ENCODE measurements at places on chromosomes 13 and 19.

DNA sequence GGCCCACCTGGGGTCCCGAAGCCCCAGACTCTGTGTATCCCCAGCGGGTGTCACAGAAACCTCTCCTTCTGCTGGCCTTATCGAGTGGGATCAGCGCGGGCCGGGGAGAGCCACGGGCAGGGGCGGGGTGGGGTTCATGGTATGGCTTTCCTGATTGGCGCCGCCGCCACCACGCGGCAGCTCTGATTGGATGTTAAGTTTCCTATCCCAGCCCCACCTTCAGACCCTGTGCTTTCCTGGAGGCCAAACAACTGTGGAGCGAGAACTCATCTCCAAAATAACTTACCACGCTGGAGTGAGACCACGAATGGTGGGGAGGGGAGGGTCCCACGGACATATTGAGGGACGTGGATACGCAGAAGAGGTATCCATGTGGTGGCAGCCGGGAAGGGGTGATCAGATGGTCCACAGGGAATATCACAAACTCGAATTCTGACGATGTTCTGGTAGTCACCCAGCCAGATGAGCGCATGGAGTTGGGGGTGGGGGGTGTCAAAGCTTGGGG, 1.0 kb upstream of the ICAM5 start:
- peak; percentile 100 for DNase-seq

DNA sequence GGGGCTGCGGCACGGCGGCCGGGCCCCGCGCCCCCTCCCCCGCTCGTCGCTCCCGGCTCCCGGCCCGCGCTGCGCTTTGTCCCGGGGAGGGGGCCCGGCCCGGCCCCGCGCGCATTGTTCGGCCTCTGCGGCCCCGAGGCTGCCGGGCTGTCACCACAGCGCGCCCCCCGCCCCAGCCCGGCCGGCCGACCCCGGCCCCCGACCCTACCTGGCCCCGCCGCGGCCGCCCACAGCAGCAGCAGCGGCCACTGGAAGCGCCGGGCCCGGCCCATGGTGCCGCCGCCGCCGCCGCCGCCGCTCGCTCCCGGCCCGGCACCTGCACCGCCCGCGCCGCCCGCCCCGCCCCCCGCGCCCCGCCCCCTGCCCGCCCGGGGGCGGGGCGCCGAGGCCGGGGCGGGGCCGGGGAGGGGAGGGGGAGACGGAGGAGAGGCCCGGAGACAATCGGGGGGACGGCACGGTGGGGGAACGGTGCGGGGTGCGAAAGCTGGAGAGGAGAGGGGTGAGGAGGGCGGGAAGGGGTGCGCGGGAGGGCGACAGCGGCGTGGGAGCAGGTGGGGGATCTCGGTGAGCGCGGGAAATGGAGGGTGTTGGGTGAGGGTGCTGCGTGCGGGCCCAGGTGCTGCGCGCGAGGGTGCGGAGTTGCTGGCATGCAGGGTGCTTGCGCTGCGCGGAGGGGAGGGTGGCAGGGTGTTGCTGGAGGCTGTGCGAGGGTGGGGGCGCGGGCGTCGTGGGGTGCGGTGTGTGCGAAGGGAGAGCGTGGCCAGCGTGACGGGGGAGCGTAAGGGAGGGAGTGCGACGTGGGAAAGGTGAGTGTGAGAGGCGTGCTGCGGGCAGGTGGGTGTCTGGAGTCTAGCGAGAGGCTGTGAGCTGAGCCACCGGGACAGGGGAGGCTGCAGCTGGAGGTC, at the start of gene CADM4:
CADM4 (minus strand) TSS at position 332 of the 905 bp plus-strand sequence; CDS start at position 272, 60 bp downstream.
- peak; percentile 25 for DNase-seq

GRCh38 chr13:102136735-102137296, 265.0 kb downstream of the FGF14 start:
- DNase-seq: no peak

DNA sequence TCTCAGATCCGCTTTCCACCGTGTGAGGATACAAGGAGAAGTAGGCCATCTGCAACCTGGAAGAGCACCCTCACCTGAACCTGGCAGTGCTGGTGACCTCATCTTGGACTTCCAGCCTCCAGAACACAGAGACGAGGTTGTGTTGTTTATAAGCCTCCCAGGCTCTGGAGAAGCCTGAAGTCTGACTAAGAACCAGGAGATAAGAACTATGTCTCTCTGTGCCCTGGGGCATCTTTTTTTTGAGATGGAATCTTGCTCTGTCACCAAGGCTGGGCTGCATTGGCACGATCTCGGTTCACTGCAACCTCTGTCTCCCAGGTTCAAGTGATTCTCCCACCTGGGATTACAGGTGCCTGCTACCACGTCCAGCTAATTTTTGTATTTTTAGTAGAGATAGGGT, 14.5 kb downstream of the FCGBP start:
- no peak for DNase-seq

DNA sequence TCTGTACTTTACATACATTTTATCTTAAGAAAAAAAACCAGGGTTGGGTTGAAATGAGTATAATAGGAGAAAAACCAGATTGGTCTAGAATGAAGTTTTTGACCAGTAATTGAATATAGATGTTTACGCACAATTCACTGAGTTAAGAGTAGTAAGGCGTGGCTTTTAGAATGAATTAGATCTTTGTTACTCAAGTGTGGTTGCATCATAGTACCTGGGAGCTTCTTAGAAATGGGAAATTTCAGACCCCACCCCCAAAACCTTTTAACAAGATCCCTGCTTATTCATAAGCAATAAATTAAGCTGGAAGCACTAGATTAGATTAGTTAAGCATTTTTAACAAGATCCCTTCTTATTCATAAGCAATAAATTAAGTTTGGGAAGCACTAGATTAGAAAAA, 28.7 kb upstream of the LMO7 start:
- DNase-seq: no peak

DNA sequence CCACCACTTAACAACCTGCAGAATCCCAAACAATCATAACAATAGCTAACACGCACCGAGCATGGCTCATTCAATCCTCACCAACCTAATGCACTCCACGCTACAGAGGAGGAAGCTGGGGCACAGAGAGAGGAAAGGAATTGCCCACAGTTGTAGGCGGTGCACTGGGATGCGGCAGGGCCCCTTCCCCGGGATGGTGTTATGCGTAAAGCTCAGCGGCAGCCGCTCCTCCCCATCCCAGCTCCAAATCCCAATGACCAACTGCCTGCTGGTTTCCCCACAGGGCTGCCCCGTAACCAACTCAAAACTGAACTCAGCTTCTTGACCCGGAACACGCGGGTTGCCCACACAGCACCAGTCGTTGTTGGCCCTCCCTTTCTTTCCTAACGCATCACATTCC, 42.2 kb downstream of the SERP2 start:
- DNase-seq: no peak

DNA sequence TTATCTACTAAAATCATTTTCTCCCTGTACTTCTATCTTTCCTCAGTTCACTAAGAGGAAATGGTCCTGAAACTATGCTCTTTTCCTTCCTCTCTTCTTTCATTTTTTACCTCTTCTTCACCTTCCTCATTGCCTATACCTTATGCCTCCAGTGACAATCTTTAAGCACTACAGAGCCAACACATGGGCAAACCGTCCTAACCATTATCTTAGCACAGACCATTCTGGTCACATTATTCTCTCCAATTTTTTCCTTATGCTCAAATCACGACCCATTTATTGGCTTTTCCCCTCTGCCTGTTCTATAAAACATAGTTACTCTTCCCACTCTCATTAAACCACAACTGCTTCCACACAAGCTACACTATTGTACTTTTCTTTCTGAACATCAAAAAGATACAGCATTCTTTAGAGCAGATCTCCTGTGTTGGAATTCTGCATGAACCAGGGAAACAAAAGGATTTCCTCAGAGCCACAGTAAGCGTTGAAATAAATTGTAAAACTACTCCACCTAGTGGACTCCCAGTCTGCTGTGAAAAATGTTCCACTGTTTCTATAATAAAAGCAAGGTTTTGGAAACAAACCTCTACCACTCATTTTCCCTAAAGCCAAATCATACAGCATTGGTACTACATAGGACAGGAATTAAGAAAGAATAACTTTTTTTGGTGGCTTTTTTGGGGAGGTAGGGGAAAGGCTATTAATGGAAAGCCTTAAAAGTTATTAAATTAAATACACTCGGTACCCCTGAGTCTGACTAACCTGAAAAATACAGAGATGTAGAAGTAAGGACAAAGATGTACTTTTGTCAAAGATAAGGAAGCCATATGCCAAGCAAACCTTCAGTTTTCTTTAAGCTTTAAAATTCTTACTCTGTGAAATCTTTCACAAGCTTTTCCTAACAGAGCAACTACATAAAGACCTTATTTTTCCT, 19.5 kb downstream of the NUFIP1 start:
- DNase-seq: peak; percentile 62

DNA sequence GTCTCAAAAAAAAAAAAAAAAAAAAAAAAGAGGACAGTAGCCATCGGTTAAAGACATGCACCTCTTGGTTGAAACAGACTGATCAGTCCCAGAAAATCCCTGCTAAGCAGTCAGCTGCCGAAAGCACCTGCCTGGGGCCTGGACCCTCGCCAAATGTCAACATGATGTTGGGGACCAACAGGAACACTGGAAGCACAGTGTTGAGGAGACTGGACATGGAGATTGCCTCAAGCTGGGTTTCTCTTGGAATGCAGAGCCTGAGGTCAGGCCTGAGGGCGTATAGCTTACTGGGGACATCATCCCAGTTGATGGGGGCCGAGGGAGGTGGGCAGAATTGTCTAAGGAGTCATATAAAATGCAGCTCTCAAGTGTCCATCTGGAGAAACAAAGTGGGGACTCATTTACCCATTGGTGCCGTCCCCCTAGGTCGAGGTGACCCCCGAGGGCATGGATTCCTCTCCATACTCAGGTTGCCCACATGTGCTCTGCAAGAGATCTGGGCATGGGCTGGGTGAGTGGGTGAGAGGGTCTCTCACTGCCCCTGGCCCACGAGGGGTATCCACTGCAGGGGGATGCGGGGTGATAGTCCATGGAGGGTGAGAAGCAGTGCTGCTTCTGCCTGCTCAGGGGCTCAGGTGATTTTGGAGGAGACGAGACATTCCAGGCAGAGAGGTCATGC, 164.5 kb downstream of the URI1 start:
- no peak for DNase-seq

DNA sequence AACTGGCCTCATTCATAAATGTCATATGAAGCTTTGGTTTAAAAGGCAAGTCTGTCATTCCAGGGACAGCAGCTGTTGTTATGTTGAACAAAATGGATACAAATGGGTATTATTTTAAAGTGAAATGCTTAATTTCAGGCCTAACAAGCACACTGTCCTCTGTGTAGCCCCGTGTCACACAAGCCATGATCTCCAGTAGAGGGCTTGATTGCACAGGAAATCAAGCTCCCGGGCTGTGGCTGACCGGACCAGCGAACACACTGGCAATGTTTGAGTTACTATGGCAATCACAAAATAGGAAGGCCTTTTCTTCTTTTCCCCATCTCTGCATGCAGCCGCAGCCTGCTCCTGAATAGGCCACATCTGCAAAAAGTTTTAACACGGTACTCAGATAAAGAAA, 64.0 kb upstream of the GSX1 start:
- DNase-seq: no peak

- DNase-seq: no peak
Observed at GRCh38 chr13:109212650-109213049, 573.7 kb downstream of the IRS2 start.

GRCh38 chr19:13964776-13965175, 12.5 kb downstream of the DCAF15 start:
- DNase-seq: no peak

- no peak for DNase-seq
Observed at GRCh38 chr19:6248341-6248740, 31.4 kb downstream of the MLLT1 start.

Data from OCI-M1 (cell line).